ENCODE measurements at places on chromosomes 2 and 18.

DNA sequence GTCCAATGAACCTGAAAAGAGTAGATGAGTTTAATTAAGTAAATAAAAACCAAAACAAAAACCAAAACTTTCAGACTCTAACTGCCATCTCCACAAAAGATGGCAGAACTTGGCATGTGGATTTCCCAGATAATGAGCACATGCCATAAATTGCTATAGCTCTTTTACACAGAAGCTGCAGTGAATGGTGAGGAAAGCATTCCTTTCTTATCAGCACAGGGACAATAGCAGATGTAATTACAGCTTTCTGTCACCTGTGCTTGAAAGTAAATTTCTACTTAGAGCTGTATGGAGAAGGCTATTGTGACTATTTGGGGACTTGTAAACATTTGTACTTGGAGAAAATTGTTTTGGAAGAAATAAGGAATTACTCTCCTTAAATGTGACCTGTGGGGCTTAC, 378.4 kb downstream of the RPRM start:
- H3K4me1 ChIP-seq = peaks cover 3% of the 10 kb centered on the region
- no peak overlapping the region for H3K4me3 ChIP-seq
- H3K27me3 ChIP-seq = no peaks in the 10 kb centered on the region
- H3K36me3 ChIP-seq = no peaks in the 10 kb centered on the region

DNA sequence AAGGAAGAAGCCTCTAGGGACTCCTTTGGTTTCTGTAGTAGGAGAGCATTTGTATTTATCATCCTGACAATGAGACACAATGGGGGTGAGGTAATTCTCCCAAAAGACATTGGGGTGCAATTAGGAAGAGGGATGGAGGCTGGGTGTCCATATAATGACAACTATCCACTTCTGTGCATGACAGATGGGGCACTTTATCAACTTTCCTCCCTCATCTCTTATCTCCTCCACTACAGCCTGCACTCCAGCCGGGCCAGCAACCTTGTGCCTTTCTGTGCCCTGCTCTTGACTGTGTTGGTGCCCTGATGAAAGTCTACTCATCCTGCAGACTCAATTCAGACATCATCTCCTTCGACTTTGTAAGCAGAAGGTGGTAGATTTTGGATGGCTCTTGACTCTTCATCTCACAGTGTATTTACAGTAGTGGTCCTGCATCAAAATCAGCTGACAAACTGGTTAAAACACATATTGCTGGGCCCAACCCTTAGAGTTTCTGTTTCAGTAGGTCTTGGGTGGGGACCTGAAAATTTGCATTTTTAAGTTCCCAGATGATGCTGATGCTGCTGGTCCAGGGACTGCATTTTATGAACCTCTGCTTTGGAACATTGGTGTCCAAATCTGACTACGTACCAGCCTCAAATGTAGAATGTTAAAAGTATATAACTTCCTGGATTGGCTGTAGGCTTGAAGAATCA, 40.8 kb upstream of the CFAP36 start:
- DNase-seq = no peak
- H3K36me3 ChIP-seq = no peaks in the 10 kb centered on the region
- no peaks in the 10 kb centered on the region for H3K4me1 ChIP-seq
- H3K27ac ChIP-seq = no peak overlapping the region
- no peaks in the 10 kb centered on the region for H3K27me3 ChIP-seq

GRCh38 chr2:43086451-43087221, 139.8 kb downstream of the ZFP36L2 start:
- peak overlapping the region; percentile 93 for H3K27ac ChIP-seq
- no peaks in the 10 kb centered on the region for H3K27me3 ChIP-seq

DNA sequence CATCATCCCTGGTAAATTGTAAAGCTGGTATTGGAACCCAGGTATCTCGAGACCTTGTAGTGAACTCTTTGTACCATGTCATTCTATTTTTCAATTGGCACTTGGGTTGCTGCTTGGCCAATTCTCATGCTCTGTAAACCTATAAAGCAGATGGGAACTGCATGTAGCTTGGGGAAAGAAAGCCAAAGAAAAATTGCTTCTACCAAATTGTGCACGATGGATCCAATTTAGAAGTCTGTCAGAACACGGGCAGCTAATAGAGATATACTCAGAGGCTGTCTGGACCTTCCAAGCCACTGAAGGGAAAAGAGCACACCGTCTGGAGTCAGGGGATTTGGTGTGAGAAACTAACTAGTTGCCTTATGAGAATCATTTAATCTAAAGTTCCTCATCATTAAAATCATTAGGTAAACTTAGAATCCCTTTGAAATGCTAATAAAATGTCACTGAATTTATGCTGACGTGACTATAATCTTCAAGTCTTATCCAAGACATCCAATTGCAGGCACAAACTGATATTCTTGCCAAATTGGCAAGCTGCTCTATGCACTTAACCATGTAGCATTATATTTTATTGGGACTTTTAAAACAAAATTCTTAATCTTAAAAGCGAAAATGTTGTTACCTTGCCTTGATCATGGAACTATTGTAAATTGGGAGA, 206.8 kb downstream of the DCC start:
- H3K27ac ChIP-seq = no peak overlapping the region
- no peaks in the 10 kb centered on the region for H3K4me1 ChIP-seq
- DNase-seq = no peak
- no peaks in the 10 kb centered on the region for H3K36me3 ChIP-seq
- no peaks in the 10 kb centered on the region for H3K27me3 ChIP-seq
- no peak overlapping the region for H3K4me3 ChIP-seq

DNA sequence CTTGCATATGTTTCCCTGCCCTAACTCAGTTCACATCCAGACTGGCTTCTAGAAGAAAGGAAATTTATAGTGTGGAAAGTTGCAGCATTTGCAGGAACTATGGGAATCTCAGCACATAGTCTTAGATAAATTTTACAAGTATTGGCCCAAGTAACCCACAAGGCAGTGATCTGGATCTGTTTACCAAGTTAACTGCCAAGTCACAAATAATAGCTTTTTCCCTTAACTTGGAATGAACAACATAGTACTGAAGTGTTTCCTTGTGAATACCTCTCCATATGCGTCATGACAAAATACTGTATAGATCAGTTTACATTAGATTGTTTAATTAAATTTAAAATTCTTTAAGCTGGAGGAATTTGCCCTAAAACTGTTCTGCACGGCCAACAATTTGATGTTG, 255.8 kb upstream of the EPAS1 start:
- peaks cover 9% of the 10 kb centered on the region for H3K4me1 ChIP-seq
- no peaks in the 10 kb centered on the region for H3K27me3 ChIP-seq
- H3K4me3 ChIP-seq = no peak overlapping the region
- no peak overlapping the region for H3K27ac ChIP-seq

DNA sequence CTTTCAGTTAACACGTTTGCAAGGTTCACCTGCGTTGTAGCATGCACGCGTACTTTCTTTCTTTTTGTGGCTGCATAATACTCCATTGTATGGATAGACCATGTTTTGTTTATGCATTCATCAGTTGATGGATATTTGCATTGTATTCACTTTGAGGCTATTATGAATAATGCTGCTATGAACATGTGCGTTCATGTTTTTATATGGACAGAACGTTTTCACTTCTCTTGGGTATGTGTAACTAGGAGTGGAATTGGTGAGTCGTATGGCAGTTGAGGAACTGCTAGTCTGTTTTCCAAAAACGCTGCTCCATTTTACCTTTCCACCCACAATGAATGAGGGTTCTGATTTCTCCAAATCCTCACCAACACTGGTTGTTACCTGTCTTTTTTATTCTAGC, 244.3 kb downstream of the GLI2 start:
- no peaks in the 10 kb centered on the region for H3K4me1 ChIP-seq
- H3K27me3 ChIP-seq = no peaks in the 10 kb centered on the region
- DNase-seq = no peak
- H3K36me3 ChIP-seq = peaks cover 8% of the 10 kb centered on the region
- no peak overlapping the region for H3K27ac ChIP-seq

GRCh38 chr2:65142515-65142914, 12.6 kb upstream of the RAB1A start:
- H3K27me3 ChIP-seq = no peaks in the 10 kb centered on the region
- H3K4me3 ChIP-seq = no peak overlapping the region
- H3K27ac ChIP-seq = no peak overlapping the region
- H3K4me1 ChIP-seq = no peaks in the 10 kb centered on the region
- H3K36me3 ChIP-seq = peaks cover 2% of the 10 kb centered on the region
- DNase-seq = no peak

DNA sequence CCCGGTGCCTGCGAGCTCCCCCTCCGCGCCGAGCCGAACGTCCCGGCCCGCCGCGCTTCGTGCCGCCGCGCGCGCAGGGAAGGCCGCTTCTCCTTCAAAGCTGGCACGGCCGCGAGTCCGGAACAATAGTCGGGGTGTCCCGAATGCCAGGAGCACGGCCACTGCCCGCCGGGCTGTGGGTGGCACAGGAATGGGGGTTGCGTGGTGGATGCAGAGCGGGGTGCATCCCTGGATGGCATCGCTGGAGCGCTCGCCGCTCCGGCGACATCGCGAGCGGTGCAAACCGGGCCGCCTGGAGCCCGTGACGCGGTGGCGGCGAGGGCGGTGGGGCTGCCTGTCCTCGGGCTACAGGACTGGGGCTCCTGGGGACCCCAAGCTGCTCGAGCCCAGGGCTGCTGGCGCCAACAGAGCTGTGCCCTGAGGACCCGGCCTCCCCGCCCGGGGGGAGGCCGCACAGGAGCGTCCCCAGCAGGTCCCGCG, 1.1 kb upstream of the SATB2 start:
- H3K27ac ChIP-seq = no peak overlapping the region
- H3K27me3 ChIP-seq = peaks cover 59% of the 10 kb centered on the region
- peak overlapping the region; percentile 70 for H3K4me3 ChIP-seq
- no peaks in the 10 kb centered on the region for H3K36me3 ChIP-seq
- peak; percentile 45 for DNase-seq
- H3K4me1 ChIP-seq = peaks cover 19% of the 10 kb centered on the region

DNA sequence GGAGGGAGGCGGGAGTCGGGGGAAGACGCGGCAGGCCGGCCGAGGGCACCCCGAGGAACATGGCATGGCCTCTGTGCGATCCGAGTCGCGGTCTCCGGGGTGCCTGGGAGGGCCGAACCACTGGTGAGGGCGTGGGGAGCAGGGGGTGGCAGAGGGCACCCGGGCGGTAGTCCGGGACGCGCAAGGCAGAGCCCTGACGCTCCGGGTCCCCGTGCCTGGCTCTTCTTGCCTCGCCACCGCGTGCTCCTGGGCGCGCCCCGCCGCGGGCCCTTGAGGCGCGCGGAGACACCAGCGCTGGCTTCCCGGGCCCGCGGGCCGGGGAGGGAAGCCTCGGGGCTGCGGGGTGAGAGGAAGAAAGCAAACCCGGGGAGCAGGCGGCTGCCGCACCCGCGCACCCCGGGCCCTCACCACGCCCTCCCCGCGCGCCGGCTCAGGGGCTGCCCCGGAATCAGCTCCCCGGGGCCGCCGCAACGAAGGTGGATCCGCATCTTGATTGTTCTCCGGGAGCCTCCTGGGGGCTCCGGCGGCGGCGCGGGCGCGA, 4.3 kb downstream of the SOX11 start:
- H3K4me3 ChIP-seq = peak overlapping the region; percentile 88
- peaks cover 12% of the 10 kb centered on the region for H3K27me3 ChIP-seq
- peaks cover 1% of the 10 kb centered on the region for H3K36me3 ChIP-seq
- H3K4me1 ChIP-seq = peaks cover 2% of the 10 kb centered on the region

- no peaks in the 10 kb centered on the region for H3K36me3 ChIP-seq
- H3K27ac ChIP-seq = no peak overlapping the region
- DNase-seq = no peak
- H3K4me1 ChIP-seq = no peaks in the 10 kb centered on the region
- H3K4me3 ChIP-seq = peak overlapping the region; percentile 48
Observed at GRCh38 chr18:10316778-10317177, 137.7 kb upstream of the APCDD1 start.

DNA sequence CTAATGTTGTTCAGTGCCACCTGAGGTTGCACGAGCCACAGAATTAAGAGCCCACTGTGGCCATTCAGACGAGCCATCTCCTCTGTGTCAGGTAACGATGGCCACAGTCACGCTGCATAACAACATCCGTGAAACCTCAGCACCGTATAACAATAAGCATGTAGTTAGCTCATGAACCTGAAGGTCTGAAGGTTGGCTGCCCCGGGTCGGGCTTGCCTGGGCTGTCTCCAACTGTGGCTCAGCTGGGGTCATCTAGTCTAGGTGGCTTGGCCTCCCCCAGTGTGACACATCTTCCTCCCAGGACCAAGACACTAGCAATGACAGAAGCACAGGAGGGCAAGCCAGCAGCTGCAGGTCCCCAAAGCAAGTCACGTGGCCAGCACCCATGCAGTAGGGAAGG, 258.0 kb downstream of the GLI2 start:
- no peak for DNase-seq
- H3K27me3 ChIP-seq = no peaks in the 10 kb centered on the region
- H3K4me1 ChIP-seq = no peaks in the 10 kb centered on the region

- DNase-seq = peak; percentile 27
- H3K36me3 ChIP-seq = no peaks in the 10 kb centered on the region
- no peak overlapping the region for H3K4me3 ChIP-seq
- no peak overlapping the region for H3K27ac ChIP-seq
Observed at GRCh38 chr2:208466151-208466919, 59.7 kb downstream of the PTH2R start.

DNA sequence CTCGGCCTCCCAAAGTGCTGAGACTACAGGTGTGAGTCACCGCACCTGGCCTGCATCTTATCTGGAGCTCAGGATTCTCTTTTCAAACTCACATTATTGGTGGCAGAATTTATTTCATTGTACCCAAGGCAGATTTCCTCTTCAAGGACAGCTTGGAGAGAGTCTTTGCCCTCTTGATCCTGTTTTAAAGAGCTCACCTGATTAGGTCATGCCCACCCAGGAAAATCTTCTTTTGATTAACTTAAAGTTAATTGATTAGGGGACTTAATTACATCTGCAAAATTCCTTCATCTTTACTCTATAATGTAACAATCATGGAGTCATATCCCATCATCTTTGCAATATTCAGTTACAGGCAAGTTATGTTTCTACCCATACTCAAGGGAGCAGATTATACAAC, 346.4 kb downstream of the EPHA4 start:
- H3K36me3 ChIP-seq = no peaks in the 10 kb centered on the region
- no peaks in the 10 kb centered on the region for H3K27me3 ChIP-seq
- DNase-seq = no peak
- H3K4me1 ChIP-seq = no peaks in the 10 kb centered on the region

DNA sequence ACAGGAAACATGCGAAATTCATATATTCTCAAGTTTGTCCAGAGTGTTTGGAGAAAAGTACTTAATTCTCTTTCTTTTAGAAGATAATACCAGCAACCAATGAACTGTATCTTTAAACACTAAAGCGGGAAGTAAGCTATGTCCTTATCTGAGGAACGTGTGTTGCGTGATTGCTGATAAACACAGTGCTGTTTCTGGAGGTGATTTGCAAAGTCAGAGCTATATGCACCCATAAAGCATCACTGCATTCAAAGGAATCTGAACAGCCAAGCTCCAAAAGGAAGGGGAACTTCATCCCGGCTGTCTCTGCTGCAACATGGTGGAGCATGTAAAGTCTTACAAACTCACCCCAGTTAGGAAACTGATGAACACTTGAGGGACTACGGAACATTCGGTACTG, 271.7 kb upstream of the FN1 start:
- no peaks in the 10 kb centered on the region for H3K27me3 ChIP-seq
- peaks cover 2% of the 10 kb centered on the region for H3K4me1 ChIP-seq
- DNase-seq = no peak

DNA sequence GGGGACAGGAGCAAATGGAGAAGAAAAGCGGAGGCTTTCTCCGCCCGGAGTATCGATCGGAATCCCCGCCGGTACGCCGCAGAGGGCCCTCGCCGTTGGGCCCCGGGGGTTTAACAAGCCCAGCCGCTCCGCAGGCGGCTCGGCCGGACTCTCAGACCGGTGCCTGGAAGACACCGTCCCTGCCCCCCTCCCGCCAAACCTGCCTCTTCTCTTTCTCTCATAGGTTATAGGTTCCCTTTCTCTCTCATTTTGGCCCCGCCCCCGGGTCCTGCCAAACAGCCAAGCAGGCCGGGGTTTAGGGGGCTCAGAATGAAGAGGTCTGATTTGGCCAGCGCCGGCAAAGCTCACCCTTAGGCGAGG, 4.4 kb downstream of the ONECUT2 start:
- no peaks in the 10 kb centered on the region for H3K36me3 ChIP-seq
- no peak overlapping the region for H3K27ac ChIP-seq
- DNase-seq = no peak
- H3K27me3 ChIP-seq = peaks cover 76% of the 10 kb centered on the region
- H3K4me1 ChIP-seq = peaks cover 26% of the 10 kb centered on the region
- H3K4me3 ChIP-seq = no peak overlapping the region
